SK-MEL-5 (cell line): ENCODE measurements at places on chromosomes 1 and 21.

DNA sequence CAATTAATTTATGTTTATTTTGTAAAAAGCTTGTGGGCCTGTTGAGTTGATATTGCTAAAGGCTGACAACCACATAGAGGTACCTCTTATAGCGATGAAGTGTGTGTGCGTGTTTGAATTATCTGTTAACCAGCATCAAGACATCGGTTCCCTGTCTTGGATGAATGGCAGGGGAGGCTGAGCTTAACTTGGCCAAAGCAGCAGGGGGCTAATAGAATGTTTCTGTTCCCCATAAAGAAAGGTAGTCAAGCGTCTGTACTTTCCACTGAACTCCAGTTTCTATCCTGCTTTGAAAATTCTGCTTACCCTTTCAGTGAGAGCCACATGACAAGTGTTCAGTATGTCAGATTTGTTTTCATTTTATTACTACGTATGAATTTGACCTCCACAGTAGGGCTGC is 63.0 kb downstream of the ROR1 start:
- DNase-seq: no peak

GRCh38 chr1:21909787-21910503 is 27.2 kb downstream of the HSPG2 start:
- DNase-seq: no peak

DNA sequence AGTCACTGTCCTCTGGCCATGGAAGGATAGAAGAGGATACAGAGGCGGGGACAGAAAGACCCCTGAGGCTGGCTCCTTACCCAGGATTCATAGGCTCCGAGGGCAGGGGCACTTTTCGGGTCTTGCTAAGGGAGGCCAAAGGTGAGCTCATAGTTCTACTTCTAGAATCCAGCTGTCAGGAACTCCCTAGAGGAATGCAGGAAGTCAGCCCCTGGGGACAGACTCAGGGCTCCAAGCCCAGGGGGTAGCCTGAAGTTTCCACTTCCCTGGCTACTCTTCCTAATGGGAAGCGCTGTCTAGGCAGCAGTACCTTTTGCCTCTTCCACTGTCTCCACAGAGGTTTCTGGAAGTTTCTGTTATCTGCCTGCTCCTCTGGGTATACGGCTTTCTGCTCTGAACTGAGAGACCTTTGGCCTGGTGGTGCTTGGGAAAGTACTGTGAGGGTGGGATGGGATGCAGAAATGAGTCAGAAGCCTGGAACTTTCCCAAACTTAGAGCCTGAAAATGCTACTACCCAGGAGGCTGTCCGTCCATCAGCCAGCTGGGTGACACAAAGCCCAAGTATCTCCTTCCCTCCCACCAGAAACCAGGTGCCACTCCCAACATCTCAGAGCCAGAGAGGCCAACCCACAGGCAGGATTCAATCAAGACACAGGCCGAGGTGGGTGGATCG is 3.6 kb downstream of the UBXN11 start:
- DNase-seq: no peak

DNA sequence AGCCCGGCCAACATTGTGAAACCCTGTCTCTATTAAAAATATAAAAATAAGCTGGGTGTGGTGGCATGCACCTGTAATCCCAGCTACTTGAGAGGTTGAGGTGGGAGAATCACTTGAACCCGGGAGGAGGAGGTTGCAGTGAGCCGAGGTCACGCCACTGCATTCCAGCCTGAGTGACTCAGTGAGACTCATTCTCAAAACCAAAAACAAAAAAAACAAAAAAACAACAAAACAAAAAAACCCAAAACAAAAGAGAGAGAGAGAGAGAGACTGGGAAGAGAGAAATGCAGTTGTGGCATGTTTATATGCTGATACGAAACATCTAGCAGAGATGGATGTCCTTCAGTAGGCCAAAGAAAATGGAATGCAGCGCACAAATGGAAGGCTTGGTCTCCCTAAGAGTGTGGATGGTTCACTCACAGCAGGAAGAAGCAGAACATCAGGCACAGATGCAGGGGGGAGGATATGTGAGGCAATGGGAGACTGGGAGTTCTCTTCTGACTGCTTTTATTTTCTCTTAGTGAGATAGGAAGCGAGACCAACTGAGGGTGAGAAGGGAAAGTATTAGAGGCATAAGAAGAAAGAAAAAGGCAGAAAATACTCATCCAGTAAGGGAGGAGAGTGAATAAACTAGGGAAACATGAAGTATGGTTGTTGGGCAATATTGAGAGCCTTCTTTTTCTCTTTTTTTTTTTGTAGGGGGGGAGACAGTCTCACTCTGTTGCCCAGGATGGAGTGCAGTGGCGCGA is 16.0 kb downstream of the THEM4 start:
- DNase-seq: no peak

DNA sequence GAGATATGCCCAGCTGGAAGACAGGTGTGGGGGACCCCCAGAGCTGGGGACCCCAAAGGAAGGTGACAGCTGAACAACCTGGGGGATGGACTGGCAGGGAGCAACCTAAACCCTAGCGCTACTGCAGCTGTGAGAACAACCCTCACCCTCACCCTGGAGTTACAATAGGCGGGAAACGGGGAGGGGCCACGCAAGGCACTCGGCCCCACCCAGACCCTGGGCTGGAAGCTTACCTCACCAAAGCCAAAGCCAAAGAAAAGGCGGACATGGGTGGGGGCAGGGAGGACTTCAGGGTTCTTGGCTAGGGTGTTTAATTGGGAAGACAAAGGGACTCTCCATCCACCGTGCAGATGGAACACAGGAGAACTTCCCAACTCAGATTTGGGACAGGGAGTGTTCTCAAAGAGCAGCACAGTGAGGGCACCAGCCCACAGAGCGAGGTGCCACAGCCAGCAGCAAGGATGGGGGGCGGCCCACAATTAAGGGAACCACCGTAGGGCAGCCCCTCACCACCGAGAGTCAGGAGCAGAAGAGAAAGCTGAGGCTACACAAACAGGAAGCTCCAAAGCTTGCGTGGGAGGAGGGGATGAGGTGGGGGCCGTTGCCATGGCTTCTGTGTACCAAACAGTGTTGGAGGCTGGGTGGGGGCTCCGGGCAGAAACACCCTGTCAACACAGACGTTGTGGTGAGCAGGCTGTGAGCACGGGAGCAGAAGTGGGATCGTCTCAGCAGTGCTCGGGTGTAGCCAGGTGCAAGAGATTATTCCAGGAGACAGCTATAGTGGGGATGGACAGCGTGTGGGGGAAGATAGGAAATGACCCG is 1.9 kb downstream of the TAGLN2 start:
- no peak for DNase-seq
